Motor neuron (in vitro differentiated cells): ENCODE measurements at places on chromosomes 3 and 15.

DNA sequence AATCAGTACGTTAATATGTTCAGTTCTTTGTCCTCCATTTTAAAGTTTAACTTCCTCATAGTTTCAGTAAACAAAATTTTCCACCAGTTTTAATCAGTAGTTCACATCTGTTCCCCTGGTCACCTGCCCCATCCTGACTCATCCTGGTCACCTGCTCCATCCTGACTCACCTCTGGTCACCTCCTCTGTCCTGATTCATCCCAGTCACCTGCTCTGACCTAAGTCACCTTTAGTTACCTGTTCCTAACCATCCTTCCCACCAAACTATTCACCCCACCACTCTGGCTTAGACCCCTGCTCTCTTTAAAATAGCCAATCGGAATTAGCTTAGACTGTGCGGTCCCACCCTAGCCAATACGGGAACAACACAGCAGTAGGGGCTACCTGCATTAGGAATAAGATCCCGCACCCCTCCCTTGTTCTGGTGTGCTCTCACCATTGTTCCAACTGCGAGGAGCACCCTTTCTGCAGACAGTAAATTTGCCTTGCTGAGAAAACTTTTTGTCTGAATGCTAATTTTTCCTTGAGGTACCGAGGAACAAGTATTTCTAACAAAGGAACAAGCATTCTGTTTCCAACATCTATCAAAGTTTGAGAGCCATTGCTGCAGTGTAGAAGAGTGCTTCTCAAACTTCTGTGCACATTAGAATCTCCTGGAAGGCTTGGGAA lies 169.3 kb downstream of the ADAMTS17 start:
- ATAC-seq, result no peak

GRCh38 chr3:139308560-139308959 lies 35.3 kb upstream of the MRPS22 start:
- ATAC-seq, result no peak

GRCh38 chr3:101988596-101988995 lies 139.3 kb downstream of the NFKBIZ start:
- ATAC-seq, result no peak

DNA sequence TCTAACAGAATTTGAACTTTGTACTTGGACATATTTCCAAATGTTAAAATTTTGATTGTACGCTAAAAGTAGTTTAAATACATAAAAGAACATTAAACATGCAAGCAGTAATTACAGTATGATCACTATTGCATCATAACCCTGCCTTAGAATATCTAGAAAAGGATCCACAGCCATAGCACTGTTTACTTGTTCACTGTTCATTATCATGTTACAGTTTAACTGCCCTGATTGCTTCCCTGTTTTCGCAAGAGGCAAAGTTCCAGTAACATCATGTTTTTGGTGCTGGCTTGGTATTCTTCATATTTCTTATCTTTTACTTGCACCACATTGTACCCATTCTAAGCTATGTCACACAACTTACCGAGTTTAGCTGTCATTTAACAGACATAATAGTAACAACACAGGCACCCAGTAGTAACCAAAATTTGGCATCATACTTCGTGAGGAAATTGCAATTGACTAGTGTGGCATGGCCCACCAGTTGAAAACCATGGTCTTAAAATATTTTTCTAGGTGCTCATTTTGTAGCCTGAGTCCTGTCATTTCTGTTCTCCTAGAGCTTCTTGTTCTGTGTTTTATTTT lies 13.3 kb upstream of the TMEM87A start:
- ATAC-seq, result peak; percentile 46

- ATAC-seq, result no peak
Measured at GRCh38 chr3:42289026-42289425, 23.0 kb upstream of the CCK start.

GRCh38 chr3:142626971-142627370 lies 30.8 kb downstream of the PLS1 start:
- ATAC-seq, result no peak

DNA sequence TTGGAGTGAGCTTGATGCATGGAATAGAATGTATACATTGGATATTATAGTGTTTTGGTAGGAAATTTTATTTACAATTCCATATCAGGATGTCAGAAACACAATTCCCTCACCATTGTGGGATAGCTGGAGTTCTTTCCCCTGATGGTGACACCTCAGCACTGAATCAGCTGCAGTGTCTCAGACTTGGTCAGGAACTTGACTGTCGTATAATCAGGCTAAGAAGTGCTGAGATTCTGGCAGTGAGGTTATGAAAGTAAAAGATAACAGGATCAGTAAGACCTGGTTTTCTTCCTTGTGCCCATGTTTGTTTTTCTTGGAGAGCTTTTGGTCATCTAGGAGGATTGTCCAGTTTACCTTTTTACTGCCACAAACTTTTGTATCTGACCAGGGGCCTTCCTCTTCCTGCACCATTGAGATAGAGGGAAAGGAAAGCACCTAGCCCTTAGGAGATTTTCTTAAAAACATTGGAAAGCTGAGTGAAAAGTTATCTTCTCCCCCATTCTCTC lies 27.3 kb upstream of the ST3GAL6 start:
- no peak for ATAC-seq

DNA sequence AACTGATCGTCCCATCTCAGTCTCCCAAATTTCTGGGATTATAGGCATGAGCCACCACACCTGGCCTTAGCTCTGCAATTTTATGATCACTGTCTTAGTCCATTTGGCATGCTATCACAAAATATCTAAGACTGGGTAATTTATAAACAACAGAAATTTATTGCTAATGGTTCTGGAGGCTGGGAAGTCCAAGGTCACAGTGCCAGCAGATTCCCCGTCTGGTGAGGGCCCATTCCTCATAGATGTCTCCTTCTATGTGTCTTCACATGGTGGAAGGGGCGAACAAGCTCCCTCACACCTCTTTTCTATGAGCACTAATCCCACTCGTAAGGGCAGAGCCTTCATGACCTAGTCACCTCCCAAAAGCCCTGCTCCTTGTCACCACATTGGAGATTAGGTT lies 55.3 kb upstream of the KIF23 start:
- no peak for ATAC-seq

DNA sequence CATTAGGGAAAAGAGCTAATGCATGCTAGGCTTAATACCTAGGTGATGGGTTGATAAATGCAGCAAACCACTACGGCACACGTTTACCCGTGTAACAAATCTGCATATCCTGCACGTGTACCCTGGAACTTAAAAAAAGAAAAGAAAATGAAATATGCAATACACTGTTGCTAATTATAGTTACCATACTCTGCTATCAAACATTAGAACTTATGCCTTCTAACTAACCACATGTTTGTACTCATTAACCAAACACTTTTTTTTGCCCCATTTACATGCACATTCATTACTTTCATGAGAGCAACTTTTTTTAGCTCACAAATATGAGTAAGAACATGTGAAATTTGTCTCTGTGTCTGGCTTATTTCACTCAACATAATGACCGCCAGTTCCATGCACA lies 253.1 kb downstream of the CGGBP1 start:
- ATAC-seq, result no peak

- peak; percentile 6 for ATAC-seq
Measured at GRCh38 chr3:172751175-172751704, 714 bp downstream of the ECT2 start.

DNA sequence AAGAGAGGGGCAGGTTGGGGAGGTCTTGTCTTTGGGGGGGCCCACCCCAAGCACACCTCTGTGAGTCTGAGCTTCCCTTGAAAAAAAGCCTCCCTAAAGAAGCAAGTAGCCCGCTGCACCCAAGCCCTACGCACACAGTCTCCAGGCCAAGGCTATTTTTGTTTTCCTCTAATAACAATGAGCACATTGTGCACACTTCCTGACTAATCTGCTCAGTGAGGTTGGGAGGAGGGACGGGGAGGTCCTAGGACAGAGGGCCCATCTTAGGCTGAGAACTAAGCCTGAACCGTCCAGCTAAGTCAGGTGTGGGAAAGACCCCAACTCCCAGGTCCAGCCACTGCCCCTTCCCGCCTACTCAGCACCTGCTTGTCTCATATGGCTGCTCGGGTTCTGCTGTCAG lies 87.2 kb downstream of the HMG20A start:
- ATAC-seq, result peak; percentile 63

DNA sequence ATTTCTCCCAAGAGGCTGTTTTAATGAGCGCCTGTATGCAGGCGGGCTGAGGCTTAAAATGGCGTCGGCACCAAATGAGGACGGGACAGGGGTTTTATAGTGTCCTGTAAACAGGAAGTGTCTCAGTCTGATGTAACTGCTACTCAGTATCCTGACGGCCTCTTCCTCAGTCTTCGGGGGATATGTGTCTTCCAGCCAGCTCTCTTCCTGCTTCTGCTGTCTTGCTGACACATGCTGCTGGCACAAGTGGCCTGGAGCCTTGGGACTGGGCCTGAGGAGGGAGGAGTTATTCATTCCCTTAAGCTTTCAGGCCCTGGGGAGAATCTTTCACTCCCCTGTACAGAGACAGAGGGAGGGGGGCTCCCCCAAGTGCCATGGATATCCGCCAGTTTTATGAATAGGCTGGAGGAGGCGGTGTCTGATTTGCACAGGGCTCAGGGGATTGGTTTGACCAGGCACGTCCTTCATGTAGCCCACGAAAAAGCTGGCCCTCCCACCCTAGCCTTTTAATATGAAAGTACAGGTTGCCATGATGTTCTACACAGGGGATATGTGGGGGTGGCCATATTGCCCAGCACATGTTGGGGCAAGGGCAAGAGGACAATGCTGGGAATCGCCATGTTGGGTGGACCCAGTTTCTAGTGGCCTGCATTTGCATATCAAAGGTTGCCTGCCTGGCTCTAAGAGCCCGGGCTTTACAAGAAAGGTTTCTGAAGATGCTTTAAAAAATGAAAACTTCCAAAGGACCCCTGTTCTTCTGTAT lies 19.9 kb downstream of the NDUFB4 start:
- peak; percentile 65 for ATAC-seq

GRCh38 chr15:77225088-77225487 lies 154.2 kb upstream of the TSPAN3 start:
- ATAC-seq, result no peak
